ENCODE measurements at places on chromosomes 13 and 19.

GRCh38 chr13:75299246-75299645 is 182.7 kb downstream of the TBC1D4 start:
- DNase-seq: no peak

GRCh38 chr19:7355871-7356270 is 7.1 kb downstream of the ARHGEF18 start:
- no peak for DNase-seq

- DNase-seq: peak; percentile 26
Observed at GRCh38 chr13:50801087-50801931, 42.2 kb downstream of the DLEU7 start.

DNA sequence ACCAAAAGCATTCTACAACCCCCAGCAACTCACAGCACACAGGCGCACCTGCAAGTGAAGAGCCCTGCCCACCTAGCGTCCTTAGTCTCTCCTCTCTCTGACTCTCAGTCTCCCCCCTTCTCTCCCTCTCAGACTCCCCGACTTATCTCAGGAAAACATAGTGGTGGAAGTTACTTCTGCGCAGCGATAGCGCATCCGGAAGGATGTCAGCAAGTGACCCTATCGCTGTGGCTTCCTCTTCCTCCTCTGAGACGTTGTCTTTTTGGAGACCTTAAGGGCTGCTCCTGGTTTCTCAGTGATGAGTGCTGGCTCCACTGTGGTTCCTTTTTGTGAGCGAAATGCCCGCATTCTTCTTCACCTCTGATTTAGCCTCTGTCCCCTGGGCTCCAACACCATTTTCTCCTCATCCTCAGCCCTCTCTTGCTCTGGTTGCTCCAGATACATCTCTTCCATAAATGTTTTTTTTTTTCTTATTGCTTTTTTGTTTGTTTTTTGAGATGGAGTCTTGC is 1.4 kb upstream of the YIF1B start:
- DNase-seq: no peak

GRCh38 chr13:51823359-51823758 is 19.4 kb upstream of the DHRS12 start:
- DNase-seq: no peak

DNA sequence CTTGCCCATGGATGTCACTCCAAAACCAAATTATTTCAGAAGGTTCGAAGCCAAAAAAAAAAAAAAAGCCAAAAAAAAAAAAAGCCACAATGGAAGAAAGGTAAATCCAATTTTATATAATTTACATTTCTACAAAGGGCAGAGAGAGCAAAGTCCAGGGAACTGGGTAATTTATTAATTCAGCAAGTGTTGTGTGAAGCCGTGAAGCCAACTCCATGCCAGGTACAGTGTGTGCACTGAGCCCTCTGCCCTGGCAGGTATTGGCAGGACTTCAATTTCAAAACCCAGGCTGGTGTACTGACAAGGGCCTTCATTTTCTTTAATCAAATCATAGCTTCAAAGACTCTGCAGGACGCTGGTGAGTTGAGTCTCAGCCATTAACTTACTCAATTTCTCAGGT is 5.5 kb upstream of the RFPL4A start:
- DNase-seq: no peak

DNA sequence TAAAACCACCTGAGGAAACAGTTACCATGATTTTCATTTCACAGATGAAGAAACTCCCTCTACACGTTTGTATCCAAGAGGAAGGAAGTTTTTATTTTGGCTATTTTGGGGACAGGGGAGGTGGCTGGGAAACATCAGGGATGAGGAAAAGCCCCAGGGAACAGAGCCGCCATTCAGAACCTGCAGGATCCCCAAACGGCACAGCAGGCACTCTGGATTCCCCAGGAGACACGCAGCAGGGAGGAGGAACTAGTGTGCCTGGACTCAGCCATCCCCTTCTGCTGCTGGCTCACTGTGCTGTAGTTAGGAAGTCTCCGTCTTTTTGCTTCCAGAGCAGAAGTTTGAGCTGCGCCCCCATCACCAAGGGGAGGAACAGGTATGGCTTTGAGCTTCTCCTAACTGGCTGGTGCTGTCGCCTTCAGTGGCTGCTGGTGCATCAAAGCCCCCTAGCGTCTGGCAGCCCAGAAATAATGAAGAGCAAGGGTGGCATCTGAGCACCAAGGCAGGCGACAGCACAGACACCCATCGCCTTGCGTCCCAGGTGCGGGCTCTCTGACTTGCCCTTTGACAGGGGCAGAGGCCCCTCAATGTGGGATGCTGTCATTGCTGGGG is 4.2 kb downstream of the NAPA start:
- DNase-seq: no peak

DNA sequence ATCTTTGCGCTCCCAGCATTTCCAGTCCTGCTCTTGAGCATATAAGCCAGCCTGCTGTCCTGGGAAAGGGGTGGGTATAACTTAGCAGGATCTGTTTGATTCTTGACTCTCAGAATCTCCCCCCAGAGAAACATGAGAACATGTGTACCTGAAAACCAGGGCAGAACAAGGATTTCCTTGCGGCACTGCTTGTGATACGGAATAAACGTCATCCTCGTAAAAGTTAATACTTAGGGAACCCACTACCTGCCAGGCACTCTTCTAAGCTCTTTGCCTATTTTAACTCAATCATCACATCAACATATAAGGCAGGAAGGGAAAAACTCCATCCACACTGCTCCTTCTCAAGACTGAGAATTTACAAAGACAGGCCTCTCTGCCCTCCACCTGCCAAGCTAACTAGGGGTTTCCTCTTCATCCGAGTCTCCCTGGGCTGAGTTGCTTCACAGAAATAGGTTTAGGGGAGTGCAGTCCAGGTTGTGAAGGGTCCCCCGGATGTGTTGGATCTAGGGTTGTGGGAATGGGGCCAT is 1.1 kb downstream of the ZNF653 start:
- no peak for DNase-seq

- DNase-seq: no peak
Observed at GRCh38 chr13:30526612-30527495, 61.1 kb upstream of the HMGB1 start.
